ENCODE measurements at places on chromosomes 5 and 9.
A peak's percentile ranks its signal among the peaks of the same experiment; 100 is the strongest.

- no peak for DNase-seq
These were observed 94.1 kb downstream of the FGF18 start for GRCh38 chr5:171513591-171513990.

DNA sequence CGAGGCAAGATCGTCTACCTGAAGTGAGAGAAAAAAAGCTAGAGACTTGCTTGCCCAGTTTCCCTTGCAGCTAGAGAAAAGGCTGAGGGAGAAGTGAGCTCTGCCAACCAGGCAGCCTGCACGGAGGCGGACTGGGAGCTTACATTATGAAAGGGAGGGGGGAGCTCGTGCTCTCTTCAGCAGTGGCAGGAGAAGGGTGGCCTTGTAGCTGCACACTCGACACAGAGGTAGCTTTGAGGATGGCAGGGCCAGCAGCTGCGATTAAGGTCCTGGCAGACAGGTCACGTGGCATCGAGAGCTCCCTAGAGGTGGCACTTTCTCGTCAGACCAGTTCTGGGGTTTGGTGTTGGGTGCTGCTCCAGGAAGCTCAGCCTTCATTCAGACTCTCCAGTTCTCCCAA is 26.7 kb downstream of the APBA1 start:
- DNase-seq: no peak

- no peak for DNase-seq
These were observed 34.2 kb downstream of the PRKACG start for GRCh38 chr9:68979538-68980314.

DNA sequence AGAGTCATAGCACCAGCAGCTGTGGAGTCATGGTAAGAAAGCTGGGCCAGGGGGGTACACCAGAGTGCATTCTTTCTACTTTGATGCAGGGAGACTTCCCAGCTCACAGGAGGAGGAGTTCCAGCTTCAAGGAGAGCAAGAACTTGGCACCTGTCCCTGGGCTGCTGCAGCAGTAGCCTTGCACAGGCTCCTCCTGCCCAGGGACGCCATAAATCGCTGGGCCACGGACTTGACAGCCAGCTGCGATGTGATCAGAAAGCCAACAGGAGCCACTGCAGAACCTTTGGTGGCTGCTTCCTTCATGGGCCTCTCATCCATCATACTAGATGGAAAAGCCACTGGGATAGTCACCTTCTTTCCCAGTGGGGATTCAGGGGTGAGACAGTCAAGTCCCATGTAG is 234.7 kb downstream of the NMUR2 start:
- peak; percentile 53 for DNase-seq

DNA sequence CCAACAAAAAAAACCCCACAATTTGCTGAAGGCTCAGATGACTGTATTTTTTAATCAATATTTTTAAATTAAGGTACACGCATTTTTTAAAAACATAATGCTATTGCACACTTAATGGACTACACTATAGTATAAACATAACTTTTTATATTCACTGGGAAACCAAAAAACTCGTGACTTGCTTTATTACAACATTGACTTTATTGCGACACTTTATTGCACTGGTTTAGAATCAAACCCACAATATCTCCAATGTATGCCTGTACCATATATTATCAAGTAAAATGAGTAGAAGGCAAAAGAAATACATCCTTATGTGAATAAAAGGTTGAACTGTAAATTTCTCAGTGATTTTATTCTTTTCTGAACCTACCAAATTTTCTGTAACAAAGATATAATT is 53.7 kb downstream of the RICTOR start:
- DNase-seq: no peak

GRCh38 chr9:108239696-108240321 is 616.0 kb downstream of the ACTL7B start:
- no peak for DNase-seq

- no peak for DNase-seq
These were observed 4.5 kb downstream of the ST6GALNAC4 start for GRCh38 chr9:127912296-127912695.

- no peak for DNase-seq
These were observed 33.5 kb upstream of the SNAPC3 start for GRCh38 chr9:15389173-15389572.

GRCh38 chr9:38727497-38728001 is 7.6 kb upstream of the FAM240B start:
- no peak for DNase-seq

GRCh38 chr5:34411470-34412346 is 244.4 kb upstream of the RAI14 start:
- DNase-seq: no peak

All from nephron progenitor cell (in vitro differentiated cells).